ENCODE measurements at places on chromosomes 1 and 21.
A peak's percentile ranks its signal among the peaks of the same experiment; 100 is the strongest.

- no peak overlapping the region for H3K27ac ChIP-seq
- H3K27me3 ChIP-seq, result no peaks in the 10 kb centered on the region
- peaks cover 21% of the 10 kb centered on the region for H3K4me1 ChIP-seq
- H3K36me3 ChIP-seq, result no peaks in the 10 kb centered on the region
- no peak overlapping the region for H3K4me3 ChIP-seq
- DNase-seq, result no peak
These were observed 26.3 kb downstream of the GADD45A start for GRCh38 chr1:67711158-67711854.

DNA sequence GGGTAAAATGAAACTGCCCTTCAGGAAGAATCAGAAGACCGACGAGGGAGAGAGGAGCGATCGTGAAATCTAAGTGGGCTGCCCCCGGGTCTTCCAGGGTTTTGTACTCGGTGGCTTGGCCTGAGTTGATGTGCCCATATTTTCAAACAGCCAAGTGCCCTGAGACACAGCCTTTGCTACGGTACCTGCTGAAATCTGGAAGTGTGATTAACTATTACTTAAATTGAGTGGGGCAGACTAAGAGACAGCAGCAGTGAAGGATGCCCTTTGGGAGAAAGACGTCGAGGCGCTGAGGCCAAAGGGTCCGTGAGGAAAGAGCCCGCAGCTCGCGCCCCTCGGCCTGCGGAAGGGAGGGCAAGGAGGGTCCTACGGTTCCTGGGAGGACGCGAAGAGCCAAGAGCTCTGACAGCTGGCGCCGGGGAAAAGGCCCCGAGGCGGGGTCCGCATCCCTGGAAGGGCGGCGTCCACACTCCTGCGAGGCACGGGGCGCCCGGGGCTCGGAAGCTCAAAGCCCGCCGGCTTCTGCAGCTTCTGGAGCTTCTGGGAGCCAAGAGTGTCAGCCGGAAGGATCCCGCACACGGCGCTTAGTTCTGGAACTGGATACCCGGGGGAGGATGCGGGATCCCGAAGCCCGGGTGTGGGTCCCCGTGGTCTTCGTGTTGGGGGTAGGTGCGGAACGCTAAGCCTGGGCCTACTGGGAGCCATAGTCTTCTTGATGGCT, 15.4 kb upstream of the RNU1-4 start:
- no peak overlapping the region for H3K27ac ChIP-seq

DNA sequence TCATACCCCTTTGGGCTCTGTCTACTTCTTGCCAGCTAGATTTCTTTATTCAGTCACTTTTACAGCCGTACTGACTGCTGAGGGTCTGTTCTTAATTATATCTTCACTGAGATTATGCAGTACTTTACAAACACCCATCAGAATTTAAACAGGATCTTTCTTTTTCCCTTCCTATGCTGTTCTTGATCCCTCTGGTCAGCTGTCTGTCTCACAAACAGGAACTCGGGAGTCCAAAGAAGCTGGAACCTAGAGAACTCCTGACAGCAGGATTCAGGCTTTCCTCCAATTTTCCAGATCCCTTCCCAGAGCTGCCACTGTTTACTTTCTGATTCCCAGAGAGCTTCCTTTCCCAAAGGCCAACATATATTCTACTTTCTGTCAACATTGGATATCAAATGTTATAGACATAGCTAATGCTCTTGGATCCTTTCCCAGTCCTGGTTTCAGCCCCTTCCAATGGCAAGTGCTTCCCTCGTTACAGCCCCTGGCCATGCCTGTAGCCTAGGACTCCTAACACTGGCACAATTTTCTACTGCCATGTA, 59.5 kb downstream of the ATP2B4 start:
- H3K4me3 ChIP-seq, result no peak overlapping the region
- H3K4me1 ChIP-seq, result peaks cover 3% of the 10 kb centered on the region
- no peaks in the 10 kb centered on the region for H3K27me3 ChIP-seq
- H3K36me3 ChIP-seq, result peaks cover 5% of the 10 kb centered on the region
- DNase-seq, result no peak

DNA sequence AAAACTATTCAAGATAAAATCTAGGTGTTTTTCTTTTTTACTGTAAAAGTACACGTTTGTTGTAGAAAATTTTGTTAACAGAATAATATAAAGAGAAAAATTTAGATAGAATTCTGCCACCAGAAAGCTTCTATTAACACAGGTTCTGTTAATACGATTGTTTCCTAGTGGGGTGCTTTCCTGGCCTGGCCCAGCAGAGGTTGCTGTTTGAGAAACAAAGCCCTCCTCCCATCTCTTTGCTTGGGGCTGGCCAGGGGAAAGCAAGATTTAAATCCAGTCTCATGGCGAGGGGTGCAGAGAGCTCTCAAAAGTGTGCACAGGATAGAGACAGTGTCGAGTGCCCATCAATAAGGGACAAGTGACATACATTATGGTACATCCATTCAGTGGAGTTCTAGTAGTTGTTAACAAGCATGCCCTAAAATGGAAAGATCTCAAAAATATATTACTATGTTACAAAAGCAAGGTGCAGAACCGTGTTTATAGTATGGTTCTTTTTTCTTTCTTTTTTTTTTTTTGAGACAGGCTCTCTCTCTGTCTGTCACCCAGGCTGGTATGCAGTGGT, 14.6 kb upstream of the ACBD3 start:
- peaks cover 13% of the 10 kb centered on the region for H3K27me3 ChIP-seq
- no peaks in the 10 kb centered on the region for H3K36me3 ChIP-seq
- no peaks in the 10 kb centered on the region for H3K4me1 ChIP-seq
- no peak overlapping the region for H3K27ac ChIP-seq

DNA sequence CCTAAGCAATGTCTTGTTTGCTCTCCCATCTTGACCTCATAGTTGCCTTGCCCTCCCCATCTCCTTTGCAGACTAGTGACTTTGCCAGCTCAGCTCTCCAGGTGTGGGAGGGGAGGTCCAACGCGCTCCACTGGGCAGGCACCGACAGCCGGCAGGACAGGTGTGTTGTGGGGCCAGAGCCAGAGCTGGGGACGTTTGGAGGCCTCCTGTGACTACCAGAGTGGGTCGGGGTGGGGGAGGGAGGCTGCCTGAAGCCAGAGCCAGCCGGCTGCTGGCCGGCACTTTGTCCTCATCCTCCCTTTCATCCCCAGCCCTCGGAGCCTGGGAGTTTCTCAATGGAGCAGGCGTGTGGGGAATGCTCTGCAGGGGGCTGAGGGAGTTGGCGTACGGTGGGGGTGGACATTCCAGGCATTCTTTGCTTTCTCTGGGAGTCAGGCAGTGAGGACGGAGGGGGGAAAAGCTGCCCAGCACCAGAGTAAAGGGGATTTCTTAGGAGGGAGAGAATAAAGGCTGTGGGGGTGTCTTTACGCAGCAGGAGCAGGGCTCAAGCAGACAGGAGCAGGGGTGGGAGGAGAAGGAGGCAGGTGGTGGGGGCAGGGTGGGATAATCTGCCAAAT, 20.2 kb downstream of the NUAK2 start:
- peaks cover 62% of the 10 kb centered on the region for H3K4me1 ChIP-seq
- no peaks in the 10 kb centered on the region for H3K27me3 ChIP-seq
- peak; percentile 61 for DNase-seq
- H3K36me3 ChIP-seq, result peaks cover 13% of the 10 kb centered on the region

- H3K4me1 ChIP-seq, result peaks cover 59% of the 10 kb centered on the region
- no peaks in the 10 kb centered on the region for H3K36me3 ChIP-seq
- peak overlapping the region; percentile 7 for H3K27ac ChIP-seq
These were observed 104.4 kb downstream of the CACHD1 start for GRCh38 chr1:64574301-64574700.

DNA sequence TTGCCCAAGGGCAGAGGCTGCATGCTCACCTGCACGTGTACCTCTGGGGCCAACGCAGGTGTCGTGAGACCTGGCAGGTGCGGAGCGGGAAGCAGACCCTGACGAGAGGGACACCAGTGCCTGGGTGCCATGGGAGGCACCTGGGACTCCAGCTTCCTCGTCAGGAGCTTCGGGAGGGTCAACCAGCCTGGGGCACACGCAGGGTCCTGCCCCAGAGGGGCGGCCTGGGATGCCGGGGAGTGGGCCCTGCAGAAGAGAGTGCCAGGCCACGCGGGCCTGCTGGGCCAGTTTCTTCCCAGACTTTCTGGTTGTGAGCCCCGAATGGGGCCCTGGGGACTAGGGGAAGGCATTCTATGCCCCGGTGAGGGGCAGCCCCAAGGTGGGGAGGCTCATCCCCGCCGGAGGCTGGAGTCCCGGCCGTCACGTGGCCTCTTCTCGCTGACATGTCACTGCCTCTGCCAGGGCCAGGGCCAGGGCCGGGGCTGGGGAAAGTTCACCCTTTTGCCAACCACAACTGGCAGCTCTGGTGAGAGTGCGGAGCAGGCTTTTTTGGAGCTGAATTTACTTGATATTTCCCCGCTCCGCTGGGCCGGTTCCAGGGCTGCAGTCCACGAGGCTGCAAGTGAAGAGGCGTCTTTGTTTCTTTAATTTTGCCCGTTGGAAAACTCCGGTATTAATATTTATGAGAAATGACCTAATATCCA, 38.5 kb upstream of the ACTRT2 start:
- peaks cover 11% of the 10 kb centered on the region for H3K36me3 ChIP-seq
- no peaks in the 10 kb centered on the region for H3K27me3 ChIP-seq
- H3K27ac ChIP-seq, result no peak overlapping the region
- H3K4me3 ChIP-seq, result no peak overlapping the region
- H3K4me1 ChIP-seq, result no peaks in the 10 kb centered on the region

DNA sequence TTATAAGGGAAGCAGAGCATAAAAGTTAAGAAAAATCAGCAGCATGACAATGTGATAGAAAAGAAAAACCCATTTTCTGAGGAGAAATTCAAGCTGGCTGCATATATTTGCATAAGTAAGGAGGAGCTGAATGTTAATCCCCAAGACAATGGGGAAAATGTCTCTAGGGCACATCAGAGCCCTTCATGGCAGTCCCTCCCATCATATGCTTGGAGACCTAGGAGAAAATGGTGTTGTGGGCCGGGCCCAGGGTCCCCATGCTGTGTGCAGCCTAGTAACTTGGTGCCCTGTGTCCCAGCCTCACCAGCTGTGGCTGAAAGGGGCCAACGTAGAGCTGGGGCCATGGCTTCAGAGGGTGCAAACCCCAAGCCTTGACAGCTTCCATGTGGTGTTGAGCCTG, 100.6 kb upstream of the PLPPR4 start:
- no peak for DNase-seq
- H3K4me3 ChIP-seq, result no peak overlapping the region
- H3K27ac ChIP-seq, result no peak overlapping the region
- no peaks in the 10 kb centered on the region for H3K4me1 ChIP-seq
- peaks cover 3% of the 10 kb centered on the region for H3K27me3 ChIP-seq
- no peaks in the 10 kb centered on the region for H3K36me3 ChIP-seq

DNA sequence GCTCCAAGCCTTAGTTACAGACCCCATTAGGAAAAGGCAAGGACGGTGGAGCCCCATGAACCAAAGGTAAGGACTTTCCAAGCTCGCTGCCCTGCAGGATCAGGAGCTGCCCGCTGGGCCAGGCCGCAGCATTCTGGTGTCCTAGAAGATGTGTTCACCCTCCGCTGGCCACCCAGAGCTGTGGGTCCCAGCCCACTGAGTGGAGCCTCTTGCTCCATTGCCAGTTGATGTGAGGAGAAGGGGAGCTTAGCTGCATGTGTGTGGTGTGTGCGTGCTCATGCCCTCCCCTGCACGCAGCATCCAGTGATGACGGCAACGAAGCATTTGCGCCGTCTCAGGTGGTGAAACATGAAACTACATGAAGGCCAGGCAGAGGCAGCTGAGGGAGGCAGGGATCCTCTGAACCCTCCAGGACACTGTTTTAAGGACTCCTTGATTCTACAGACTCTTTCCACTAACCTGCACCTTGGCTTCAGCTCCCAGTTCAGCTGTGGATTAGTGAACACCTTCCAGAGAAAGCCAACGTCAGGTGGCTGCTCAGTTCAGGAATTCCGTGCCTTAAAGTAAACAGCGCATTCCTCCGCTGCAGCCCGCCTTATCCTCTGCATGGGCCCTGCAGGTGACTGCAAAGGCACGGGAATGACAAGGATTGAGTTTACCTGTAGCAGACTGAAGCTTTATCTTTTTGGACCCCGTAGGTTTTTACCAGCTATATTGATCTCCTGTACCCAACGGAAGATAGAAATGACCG, 48.7 kb downstream of the SMYD2 start:
- peaks cover 6% of the 10 kb centered on the region for H3K4me1 ChIP-seq
- peaks cover 5% of the 10 kb centered on the region for H3K36me3 ChIP-seq
- H3K27me3 ChIP-seq, result no peaks in the 10 kb centered on the region
- H3K27ac ChIP-seq, result no peak overlapping the region
- no peak overlapping the region for H3K4me3 ChIP-seq

GRCh38 chr21:43204638-43205037, 35.8 kb downstream of the CRYAA start:
- no peak for DNase-seq
- H3K4me3 ChIP-seq, result no peak overlapping the region
- H3K27ac ChIP-seq, result no peak overlapping the region
- no peaks in the 10 kb centered on the region for H3K4me1 ChIP-seq
- H3K36me3 ChIP-seq, result no peaks in the 10 kb centered on the region

DNA sequence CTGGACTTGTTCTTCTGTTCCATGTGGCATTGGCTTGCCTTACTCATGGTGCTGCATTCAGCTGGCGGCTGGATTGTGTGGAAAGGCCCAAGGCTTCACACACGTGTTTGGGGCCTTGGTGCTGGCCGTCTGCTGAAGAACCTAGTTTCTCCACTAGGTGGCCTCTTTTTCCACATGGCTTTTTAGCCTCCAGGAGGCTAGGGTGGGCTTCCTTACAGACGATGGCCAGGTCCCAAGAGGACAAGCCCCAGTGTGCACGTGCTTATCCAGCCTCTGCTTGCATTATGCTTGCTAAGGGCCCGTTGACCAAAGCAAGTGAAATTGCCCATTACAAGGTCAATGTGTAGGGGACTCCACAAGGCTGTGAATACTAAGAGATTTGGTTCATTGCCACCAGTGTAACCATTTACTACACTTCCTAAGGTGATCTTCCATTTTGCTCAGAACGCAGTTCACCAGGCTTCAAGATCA, 47.5 kb upstream of the FOXO6 start:
- peaks cover 4% of the 10 kb centered on the region for H3K27me3 ChIP-seq
- peaks cover 11% of the 10 kb centered on the region for H3K4me1 ChIP-seq
- no peak for DNase-seq
- no peak overlapping the region for H3K4me3 ChIP-seq
- H3K36me3 ChIP-seq, result no peaks in the 10 kb centered on the region

DNA sequence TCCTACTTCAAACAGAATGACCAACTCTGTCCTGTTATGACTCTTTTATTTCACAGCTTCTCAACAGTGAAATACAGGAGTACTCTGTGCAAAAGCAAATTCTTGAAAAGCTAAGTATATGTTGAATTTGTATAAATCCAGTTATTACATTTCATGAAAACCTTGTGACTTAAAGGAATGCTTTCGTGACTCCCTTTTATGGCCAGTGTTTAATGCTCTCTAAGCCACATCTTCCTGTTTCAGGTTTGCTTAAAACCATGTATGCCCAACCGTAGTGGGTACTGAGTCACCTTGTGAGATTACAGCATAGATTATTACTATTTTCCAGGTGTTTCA, 40.2 kb upstream of the KIF1B start:
- no peaks in the 10 kb centered on the region for H3K27me3 ChIP-seq
- H3K4me3 ChIP-seq, result peak overlapping the region; percentile 12
- peaks cover 37% of the 10 kb centered on the region for H3K4me1 ChIP-seq
- H3K27ac ChIP-seq, result no peak overlapping the region
- H3K36me3 ChIP-seq, result peaks cover 39% of the 10 kb centered on the region

- no peak overlapping the region for H3K27ac ChIP-seq
- no peak for DNase-seq
- H3K27me3 ChIP-seq, result no peaks in the 10 kb centered on the region
These were observed 21.1 kb downstream of the UBAP2L start for GRCh38 chr1:154241703-154242351.

- no peak overlapping the region for H3K27ac ChIP-seq
- H3K27me3 ChIP-seq, result no peaks in the 10 kb centered on the region
- no peaks in the 10 kb centered on the region for H3K36me3 ChIP-seq
These were observed 139.0 kb downstream of the RASAL2 start for GRCh38 chr1:178232949-178233348.

Measured in neural crest cell (in vitro differentiated cells).